Activated CD8-positive, alpha-beta memory T cell treated with anti-CD3 and anti-CD28 coated beads for 4 hours (primary cell): ENCODE measurements at places on chromosomes 5 and 9.

DNA sequence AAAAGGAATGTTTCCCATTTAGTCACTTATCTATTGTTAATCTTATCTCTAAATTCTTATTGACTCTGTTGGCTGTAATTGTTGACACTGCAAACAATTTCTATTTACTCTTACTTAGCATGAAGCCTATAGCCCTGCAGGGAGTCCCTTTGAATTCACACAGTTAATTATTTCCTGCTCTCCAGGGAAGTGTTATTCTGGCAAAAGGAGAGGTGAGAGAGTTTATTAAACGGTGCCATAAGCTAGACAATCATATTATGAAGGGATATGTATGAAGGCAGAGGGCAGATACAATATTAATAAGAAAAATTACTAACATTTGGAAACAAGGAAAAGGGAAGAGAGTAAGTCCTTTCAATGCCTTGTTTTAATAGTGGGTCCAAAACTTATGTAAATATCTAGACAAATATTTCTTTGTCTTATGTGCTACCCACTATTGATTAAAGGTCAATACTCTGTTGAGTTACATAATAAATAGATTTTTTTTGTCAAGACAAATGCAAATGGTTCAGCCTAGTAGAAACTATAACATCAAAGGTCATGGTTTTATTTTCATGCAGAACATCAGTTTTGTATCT is 107.1 kb downstream of the CDH18 start:
- no peak for DNase-seq

- no peak for DNase-seq
These were observed 15.3 kb downstream of the ZNF462 start for GRCh38 chr9:106878081-106878837.

GRCh38 chr9:121607434-121608167 is 43.8 kb upstream of the DAB2IP start:
- DNase-seq = no peak

DNA sequence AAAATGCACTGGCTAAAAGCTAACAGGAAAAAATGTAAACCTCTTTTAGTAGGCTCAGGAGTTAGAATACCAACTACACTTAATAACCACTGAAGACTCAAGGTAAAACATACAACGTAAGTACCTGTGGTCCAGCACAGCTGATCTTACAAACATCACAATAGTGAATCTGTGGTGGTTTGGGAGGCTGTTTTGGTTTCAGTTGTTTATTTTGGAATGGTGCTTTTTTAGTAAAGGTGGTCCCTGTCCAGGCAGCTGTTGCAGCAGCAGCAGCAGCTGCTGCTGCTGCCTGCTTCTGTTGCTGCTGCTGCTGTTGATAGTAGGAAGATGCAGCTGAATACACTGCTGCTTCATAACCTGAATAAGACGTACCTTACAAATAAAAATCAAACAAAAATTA is 37.9 kb downstream of the ZFR start:
- no peak for DNase-seq

- no peak for DNase-seq
These were observed 24.3 kb upstream of the ENHO start for GRCh38 chr9:34546834-34547827.

DNA sequence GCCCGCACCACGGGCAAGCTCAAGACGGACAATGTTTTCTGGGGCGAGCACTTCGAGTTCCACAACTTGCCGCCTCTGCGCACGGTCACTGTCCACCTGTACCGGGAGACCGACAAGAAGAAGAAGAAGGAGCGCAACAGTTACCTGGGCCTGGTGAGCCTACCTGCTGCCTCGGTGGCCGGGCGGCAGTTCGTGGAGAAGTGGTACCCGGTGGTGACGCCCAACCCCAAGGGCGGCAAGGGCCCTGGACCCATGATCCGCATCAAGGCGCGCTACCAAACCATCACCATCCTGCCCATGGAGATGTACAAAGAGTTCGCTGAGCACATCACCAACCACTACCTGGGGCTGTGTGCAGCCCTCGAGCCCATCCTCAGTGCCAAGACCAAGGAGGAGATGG is 108.6 kb downstream of the DAB2IP start:
- no peak for DNase-seq
